NCI-H510A (cell line): ENCODE measurements at places on chromosomes 11 and 22.

DNA sequence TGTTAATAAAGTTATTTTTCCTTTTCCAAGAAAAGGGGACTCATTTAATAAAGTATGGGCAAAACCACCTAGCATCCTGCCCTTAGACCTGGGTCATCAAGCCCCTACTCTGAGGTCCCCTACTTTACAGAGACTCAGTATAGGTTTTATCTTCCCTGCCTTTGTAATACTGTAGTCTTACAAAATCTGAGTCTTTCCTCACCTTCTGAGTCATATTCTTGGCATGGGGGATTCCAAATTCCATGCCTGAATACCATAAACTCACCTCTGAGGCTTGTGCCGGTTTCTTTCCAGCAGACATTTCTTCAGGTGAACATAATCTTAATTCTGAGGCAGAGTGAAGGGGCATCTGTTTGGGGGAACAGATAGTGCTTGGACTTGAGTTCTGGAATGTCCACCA is 282.5 kb downstream of the KCNA4 start:
- no peak for DNase-seq

DNA sequence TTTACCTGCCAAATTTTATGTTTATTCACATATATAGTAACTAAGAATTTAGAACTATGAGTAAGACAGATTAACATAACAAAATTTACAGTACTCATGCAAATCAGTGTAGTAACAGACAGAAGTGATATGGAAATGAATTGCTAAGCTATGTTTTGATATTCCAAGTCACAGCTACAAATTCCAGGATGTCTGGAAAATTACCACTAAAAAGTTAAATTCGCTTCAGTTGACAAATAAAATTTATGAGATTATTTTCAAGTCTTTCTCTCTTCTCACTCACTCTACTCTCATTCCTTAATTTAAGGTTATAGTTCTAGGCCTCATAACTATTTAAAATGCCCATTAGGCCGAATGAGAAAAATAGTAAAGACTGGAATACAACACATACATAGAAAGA is 18.1 kb downstream of the XKR3 start:
- no peak for DNase-seq

- DNase-seq: no peak
These were observed 29.4 kb upstream of the CCDC188 start for GRCh38 chr22:20180245-20180630.

GRCh38 chr22:32794449-32795213 is 6.9 kb upstream of the TIMP3 start:
- no peak for DNase-seq

DNA sequence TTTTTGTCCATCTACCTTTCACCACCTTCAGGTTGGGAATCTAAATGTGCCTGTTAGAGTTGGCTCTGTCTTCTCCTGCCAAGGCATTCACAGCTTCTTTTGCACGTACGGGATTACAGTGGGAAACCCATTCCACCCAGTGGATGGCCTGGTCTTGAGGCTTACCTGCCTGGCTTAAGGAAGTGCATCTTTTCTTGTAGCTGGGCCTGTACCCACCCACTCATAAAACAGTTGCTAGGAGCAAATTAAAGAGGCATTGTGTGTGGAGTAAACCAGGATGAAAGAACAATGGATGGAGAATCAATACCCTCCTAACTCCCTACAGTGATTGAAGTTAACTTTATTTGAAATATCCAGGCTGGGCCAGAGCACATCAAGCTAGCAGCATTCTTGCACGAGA is 71.6 kb downstream of the TEAD1 start:
- no peak for DNase-seq

DNA sequence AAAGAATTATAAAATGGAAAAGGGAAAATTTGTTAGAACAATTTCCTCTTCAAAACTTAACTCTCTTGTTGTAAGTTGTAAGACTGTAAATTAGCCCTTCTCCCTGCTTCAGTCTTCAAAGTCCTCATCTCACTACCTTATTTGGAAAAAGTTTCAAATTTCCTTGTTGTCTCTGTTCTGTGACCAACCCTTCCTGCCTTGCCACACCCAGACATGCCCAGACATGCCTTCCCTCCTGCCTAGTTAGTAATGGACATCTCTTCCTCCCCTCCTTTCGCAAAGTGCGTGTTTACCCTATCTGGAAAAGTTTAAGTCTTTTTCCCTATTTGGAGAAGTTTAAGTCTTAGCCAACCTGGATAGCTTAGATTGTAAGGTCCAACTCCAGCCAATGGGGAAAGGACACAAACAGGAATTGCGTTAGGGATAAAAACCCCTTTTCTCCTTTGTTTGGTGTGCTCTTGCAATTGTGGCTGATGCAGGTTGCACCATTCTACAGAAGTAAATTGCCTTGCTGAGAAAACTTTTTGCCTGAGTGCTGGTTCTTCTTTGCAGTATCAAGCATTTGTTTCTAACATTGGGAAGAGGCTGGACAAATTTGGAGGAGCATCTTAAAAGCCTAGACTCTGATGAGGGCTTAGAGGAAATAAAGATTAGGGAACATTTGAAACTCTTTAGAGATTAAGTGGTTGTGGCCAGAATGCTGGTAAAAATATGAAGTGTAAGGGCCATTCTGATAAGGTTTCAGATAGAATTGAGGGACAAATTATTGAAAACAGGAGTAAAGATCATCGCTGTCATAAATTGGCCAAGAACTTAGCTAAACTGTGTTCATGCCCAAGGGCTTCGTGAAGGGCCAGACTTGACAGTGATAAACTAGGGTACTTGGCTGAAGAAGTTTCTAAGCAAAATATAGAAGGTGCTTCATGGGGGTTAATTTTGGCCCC is 15.4 kb downstream of the OR52K2 start:
- DNase-seq: no peak

GRCh38 chr11:95305705-95306104 is 74.7 kb upstream of the SESN3 start:
- DNase-seq: no peak

GRCh38 chr22:24323695-24324094 is 53.1 kb downstream of the SPECC1L start:
- no peak for DNase-seq

GRCh38 chr22:36936362-36937116 is 23.1 kb downstream of the CSF2RB start:
- no peak for DNase-seq

GRCh38 chr11:120336641-120337354 is 585 bp downstream of the ARHGEF12 start:
- peak; percentile 61 for DNase-seq

DNA sequence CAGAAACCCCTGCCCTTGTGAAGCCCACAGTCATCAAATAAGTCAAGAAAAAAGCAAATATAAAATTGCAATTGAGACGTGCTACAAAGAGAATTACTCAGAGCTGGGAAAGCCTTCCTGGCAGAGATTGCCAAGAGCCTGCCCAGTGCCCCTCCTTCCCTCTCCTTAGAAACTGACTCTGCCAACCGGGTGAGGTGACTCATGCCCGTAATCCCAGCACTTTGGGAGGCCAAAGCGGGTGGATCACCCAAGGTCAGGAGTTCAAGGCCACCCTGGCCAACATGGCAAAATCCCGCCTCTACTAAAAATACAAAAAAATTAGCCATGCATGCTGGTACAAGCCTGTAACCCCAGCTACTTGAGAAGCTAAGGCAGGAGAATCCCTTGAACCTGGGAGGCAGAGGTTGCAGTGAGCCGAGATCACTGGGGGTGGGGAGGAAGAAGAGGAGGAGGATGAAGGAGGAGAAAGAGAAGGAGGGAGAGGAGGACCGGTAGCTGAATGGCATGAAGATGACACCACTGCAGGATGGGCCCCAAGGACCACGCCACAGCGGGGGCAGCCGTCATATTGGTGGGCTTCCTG is 76.1 kb upstream of the RTL6 start:
- DNase-seq: no peak

DNA sequence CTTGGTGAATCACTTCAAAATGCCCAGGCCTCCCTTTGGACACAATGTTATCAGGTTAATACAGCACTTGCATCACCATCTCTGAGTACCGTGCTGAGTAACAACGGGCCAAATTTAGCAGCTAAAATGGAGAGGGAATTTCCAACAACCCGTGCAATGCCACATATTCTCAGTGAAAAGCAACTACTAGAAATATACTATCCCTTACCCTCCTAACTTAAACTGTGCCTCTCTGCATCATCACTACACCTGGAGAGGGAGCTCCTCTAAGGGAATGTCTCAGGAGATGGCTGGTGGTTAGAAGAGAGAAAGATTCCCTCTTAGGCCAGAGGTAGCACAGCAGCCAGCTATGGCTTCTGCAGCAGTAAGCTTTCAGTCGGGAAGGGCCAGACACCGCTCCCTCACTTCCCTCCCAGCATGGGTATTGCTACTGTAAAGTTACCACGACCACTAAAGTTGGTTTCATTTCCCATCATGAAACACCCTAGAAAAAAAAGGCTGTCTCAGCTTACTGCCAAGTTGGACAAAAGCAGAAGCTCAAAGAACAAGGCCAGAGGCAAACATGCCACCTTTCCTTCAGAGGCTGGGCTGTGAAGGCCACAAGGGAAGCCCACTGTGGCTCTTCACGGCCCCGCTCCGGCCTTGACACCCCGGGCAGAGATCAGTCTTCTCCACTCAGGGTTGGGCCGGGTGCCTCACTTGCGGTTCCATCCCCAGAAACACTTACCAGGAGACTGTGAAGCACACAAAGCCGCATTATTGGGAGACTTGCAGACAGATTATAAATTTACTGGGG is 3.9 kb downstream of the MAML2 start:
- DNase-seq: no peak

DNA sequence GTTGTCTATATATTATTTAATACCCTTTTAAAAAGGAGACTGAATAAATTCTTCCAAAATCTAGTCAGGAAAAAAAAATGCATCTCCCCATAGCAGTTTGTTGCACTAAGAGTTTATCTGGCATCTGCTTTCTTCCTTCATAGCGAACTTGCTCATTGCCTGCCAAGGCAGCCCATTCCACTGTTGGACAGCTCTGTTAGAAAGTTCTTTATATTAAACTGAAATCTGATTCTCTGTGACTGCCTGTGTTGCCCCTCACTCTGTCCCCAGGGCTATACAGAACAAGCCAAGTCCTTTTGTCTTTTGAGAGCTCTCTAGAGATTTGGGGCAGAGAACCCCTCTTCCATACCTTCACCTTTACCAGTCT is 3.3 kb upstream of the CHRDL2 start:
- DNase-seq: no peak

DNA sequence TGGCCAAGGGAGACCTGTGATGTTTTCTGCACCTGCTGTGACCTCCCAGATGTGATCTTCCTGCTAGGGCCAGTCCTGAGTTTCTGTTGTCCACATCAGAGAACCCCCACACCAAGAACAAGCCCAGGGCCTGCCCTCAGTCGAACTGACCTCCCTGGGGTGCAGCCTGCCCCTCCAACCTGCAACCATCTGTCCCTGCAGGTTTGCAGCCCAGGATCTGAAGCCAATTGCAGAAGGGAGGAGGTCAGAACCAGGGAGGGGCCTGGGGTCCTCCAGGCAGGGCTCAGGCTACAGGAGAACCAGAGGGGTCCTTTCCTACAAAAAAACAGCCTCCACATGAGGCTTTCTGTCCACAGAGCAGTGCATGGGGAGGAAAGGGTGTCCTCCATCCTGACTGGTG is 807 bp downstream of the TRIM3 start:
- no peak for DNase-seq

GRCh38 chr22:24706732-24707469 is 67.6 kb downstream of the PIWIL3 start:
- DNase-seq: no peak

GRCh38 chr11:14653090-14653489 is 9.5 kb downstream of the PDE3B start:
- no peak for DNase-seq

DNA sequence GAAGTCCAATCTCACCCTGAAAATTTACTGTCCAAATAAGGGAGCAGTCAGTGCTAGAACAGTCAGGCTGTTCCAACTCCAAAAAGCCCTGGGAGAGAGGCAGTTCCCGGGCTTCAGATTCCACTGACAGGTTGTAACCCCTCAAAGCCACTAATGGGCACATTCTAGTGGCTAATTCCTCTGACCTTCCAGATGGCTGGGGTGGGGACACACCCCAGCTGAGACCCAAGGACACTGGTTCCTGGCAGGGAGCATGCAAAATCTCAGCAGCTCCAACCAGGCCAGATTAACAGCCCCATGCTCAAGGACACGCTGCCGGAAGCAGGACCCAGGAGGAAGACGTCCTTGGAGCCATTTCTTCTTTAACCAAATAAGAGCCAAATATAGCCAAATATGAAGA is 92.7 kb downstream of the RPL27A start:
- no peak for DNase-seq

GRCh38 chr11:83574519-83574918 is 288.4 kb upstream of the CCDC90B start:
- DNase-seq: no peak

GRCh38 chr11:61342207-61342803 is 9.3 kb downstream of the TKFC start:
- DNase-seq: no peak

DNA sequence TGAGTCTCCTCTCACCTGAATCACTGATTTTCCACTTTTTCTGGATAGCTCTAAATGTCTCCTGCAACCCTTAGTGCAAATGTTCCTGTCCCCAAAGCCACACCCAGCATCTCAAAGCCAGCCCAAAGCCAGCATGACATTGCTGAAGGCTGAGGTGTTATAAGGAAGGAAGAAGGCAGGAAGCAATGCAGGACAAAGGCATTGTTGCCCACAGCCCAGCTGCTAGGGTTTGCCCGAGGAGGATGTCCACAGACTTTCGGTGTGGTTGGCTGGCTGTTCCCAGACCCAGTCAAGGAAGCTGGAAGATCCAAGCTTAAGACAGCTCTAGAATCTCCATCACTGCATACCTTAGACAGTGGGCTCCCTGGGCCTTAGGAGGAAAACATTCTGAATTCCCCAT is 23.5 kb downstream of the CHST1 start:
- no peak for DNase-seq

DNA sequence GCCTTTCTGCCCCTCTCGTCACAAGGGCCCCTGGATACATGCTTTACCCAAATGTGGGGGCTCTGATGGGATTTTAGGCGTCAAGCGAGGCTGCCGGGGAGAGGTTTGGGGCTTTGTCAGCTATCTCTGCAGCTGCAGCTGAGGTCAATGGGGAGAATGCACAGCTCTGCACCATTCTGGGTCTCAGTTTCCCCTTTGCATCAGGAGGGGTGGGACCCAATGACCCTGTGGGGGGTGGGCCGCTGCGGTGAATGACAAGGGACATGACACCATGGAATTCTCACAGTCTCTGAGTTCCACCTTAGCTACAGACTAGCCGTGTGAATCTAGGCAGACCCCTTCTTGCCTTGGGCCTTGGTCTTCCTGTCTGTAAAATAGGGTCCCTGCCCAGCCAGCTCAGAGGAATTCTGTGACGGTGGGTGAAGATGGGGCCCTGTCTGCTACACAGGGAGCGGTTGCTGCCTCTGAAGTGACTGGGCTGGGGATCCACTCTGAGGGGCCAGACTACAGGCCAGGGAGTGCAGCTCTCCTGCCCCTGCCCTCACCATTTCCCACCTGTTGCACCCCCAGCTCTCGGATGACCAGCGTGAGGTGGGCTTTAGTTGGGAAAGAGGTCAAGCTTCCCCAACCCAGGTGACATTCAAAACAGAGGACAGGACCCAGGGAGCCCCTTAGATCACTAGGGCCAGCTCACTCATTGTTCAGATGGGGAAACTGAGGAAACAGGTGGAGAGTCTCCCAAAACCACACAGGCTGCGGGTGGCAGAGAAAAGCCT is 35.9 kb upstream of the WNT11 start:
- no peak for DNase-seq
